ENCODE measurements at places on chromosomes 7 and 10. TPM values are rescaled to one million over a fixed set of nuclear protein-coding genes. Genes with fewer than 3 reads are reported as not detected.

Gene MACROH2A2
- total RNA-seq, result under 0.01 TPM

Gene IDI2
- total RNA-seq, result not detected

Gene AASS
- total RNA-seq, result 44.5 TPM

Gene PPP1R3C
- total RNA-seq, result 0.51 TPM

Gene GJD4
- total RNA-seq, result not detected

Gene STEAP4
- total RNA-seq, result not detected

Gene UNCX
- total RNA-seq, result not detected

Gene NANOS1
- 0.09 TPM for total RNA-seq

Gene NKX2-3
- total RNA-seq, result not detected

Gene ADAM8
- total RNA-seq, result 0.68 TPM

Gene PTPN20
- 1.1 TPM for total RNA-seq

Gene MGAM2
- not detected for total RNA-seq

Gene ANKRD1
- total RNA-seq, result 829 TPM

Gene TFPI2
- total RNA-seq, result 152 TPM

Gene CFAP70
- 0.34 TPM for total RNA-seq

Gene ITPRIP
- total RNA-seq, result 29.3 TPM

Gene SFXN3
- 64.4 TPM for total RNA-seq

Gene CALHM3
- not detected for total RNA-seq

Gene ANXA11
- 33.7 TPM for total RNA-seq

Gene HEPACAM2
- not detected for total RNA-seq

Gene LEP
- total RNA-seq, result not detected

Gene HGF
- total RNA-seq, result 3.4 TPM

Gene FZD1
- 6.0 TPM for total RNA-seq

Gene CPA5
- not detected for total RNA-seq

Gene PCGF5
- total RNA-seq, result 41.2 TPM

Gene TPK1
- total RNA-seq, result 14.8 TPM

Gene FAM237B
- not detected for total RNA-seq

Gene HMX2
- total RNA-seq, result not detected

Gene EN2
- total RNA-seq, result not detected

Gene AKR1D1
- total RNA-seq, result not detected

Gene GARS1
- total RNA-seq, result 59.2 TPM

Gene ACSM6
- total RNA-seq, result not detected
